ENCODE measurements at places on chromosomes 2 and 18.

GRCh38 chr2:231184319-231184718 lies 14.1 kb upstream of the ARMC9 start:
- no peak for DNase-seq

GRCh38 chr2:108029496-108029895 lies 43.2 kb downstream of the SLC5A7 start:
- DNase-seq: no peak

DNA sequence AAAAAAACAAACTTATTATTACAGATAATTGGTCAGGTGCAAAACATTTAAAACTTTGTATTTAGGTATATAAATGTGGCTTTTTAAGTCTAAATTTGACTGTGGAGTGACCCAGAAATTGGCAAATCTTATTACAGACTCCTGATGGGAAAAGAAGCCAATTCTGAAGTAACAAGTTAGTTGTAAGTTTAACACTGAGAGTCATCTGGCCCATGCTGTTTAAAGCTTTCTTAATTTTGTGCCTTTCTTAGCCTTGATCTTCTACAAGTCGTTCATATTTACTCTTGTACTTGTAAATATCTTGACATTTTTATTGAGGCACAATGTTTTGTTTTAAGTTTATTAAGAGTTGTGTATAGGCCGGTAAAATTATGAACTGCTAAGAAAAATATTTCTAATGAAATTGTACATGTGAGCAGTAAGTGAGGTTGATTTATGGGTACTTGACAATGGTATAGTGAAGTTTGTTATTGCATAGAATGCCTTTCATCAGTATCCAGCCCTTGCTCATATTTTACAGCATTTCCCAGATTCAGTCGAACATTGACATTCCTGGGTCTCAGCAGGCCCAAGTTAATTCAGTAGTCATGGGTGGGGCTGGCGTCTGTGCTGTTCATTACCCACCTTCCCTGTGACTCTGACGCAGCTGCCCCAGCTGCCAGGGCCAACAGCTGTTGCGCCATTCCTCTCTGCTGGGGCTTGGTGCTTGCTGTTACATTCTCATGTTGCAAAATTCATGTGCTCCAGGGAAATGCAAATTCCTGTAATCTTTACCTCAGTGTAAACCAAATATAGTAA lies 121.4 kb downstream of the ZNF236 start:
- no peak for DNase-seq

DNA sequence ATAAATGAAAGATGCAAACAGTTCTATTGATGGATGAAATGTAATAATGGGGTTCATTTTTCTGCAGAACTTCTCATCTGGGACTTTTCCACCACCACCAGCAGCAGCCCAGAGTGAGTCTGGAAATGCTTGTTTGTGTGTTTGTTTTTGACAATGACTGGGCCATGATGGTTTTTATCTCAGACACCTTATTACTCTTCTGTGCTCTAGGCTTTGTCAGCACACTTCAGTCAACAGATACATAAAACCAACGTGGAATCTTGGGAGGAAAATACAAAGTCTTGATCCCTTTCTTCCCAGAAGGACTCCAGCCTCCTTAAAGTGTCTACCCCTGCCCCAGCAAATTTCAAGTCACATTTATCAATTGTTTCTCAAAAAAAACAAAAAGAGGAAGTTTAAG lies 134.0 kb downstream of the MREG start:
- DNase-seq: no peak

DNA sequence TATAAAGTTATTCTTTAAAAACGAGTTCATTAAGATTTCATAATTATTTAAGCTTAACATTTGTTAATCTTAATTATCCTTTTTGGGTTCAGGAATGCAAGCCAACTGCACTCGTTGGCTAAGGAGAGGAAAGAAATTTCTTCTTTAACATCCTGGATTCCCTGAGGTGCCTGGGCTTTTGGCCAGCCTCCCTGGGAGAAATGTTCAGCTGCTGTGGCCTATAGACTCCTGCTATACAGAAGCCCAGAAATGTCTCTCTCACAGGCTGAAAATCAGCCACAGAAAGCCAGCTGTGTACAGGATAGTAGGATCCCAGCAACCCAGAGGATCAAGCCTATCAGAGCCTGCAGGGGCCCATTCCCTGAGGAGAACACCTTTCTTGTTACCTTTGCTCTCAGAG lies 430.3 kb downstream of the XIRP2 start:
- no peak for DNase-seq

GRCh38 chr2:161571051-161571429 lies 53.2 kb upstream of the SLC4A10 start:
- no peak for DNase-seq

GRCh38 chr2:219461047-219461514 lies 26.4 kb downstream of the SPEG start:
- DNase-seq: no peak

DNA sequence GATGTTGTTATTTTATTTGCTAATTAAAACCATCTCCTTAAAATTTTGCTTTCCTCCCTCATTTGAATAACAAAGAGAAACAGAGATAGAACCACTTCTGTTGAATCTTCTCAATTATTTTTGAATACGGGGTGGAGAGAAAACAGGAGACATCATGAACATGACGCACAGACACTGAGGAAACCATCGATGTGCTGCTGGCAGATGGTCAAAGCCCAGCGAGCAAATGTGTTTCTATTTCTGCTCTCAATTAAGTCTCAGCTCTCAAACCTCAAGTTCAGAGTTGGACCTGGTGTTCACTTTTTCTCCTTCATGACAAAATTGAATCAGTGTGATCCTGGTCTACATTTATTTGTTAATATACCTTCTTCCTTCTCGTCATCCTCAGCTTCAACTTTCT lies 36.1 kb upstream of the TWIST2 start:
- no peak for DNase-seq

DNA sequence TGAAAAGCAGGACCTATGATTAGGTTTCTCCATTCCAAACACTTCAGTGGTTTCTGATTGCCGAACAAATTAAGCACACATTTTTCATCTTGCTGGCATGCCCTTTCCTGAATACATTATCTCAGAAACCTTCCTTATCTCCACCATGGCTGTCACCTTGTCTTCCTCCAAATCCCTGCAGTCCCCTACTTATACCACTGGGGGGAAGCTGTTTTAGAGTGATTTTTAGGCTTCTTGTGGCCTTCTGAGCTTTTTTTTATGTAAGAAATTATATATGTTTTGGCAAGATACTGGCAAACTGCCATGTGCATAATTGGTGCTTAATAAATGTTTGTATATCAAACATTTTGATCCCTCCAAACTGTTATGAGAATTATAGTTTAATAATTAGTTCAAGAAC lies 229.2 kb downstream of the MYT1L start:
- DNase-seq: no peak

GRCh38 chr18:79816981-79817606 lies 19.4 kb downstream of the KCNG2 start:
- no peak for DNase-seq

DNA sequence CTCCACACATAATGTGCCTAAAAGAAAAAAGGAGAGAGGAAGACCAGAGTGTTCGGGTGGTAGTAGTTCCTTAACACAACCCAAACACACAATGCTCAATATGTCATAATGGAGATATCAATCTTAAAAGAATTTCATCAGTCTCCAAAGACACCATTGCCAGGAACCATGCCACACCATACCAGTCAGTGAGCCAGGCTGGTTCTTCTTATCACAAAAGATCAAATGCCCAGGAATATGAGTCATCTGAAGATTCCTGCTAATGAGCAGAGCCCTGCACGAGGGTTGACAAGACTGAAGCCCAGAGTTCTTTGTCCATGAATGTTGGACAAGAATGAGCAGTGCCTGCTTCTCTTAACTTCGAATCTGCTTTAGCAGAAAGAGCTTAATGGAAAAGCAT lies 262.3 kb downstream of the ZNF516 start:
- DNase-seq: no peak

DNA sequence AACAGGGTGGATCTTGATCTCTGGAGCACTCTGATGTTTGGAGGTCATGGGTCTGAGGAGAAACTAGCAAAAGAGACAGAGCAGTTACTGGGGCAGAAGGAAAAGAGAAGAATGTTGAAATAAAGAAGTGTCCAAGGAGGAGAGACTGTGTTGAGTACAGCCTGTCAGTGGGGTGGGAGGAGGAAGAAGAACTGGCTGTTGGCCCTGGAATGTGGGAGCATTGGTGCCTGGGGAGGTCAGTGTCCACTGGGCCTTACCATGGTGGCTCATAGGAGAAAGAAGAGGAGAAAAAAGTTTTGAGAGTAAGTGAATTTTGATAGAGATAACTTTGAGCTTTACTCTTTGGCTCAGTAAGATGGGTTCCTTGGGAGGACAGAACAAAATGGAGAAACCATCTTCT lies 499.0 kb downstream of the TXNL1 start:
- DNase-seq: no peak

DNA sequence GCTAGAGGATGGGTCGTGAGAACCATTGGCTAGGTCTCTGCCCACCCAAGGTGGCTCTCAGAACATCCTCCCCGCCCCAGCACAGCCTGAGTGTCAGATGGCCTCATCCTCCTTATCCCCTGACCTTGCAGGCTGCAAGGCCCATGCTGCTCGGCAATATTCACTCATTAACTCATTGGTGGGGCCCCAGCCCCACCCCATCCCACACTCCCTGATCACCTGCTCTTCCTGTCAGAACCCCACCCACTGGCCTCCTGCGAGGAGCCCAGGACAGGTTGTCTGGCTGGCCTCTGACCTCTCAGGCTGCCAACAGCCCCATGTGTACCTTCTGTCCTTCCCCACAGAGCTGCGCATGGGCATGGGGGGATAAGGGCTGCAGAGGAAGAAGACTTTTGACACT lies 5.3 kb downstream of the ADCY3 start:
- no peak for DNase-seq

GRCh38 chr2:105895990-105896764 lies 151.5 kb downstream of the NCK2 start:
- no peak for DNase-seq

DNA sequence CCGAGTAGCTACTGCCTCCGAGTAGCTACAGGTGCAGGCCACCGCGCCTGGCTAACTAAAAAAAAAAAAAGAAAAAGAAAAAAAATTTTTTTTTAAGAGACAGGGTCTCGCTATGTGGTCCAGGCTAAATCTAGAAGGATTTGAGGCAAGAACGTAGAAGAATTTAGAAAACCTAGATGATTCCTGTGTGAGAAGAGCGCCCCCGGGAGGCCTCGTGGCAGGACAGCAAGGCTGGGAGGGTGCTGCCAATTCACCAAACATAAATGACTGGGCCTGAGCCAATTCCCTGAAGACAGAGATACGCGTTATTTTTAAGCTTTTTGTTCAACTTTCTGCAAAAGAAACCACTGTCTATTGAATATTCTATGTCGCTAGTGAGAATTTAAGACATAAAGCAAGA lies 90.1 kb upstream of the TGFA start:
- no peak for DNase-seq

- no peak for DNase-seq
These were observed 51.4 kb upstream of the TRIB2 start for GRCh38 chr2:12665334-12665733.

GRCh38 chr2:10059552-10060335 lies 16.4 kb downstream of the KLF11 start:
- no peak for DNase-seq

DNA sequence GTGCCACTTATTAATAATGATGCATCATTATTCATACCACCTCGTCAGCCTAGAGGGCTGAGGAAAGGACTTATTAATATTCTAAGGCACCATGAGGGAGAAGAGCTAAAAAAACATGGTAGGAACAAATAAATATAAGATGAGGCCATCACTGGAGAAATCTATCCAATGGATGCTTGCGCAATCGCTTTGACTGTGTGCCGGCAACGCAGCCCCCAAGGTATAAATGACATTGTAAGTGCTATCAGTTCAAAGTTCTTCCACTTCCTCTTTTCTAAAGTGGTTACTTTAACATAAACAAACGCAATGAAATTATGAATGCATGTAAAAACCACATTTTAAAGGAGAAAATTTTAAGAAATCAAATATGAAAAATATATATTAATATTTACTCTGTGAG lies 164.6 kb downstream of the EIPR1 start:
- DNase-seq: no peak

DNA sequence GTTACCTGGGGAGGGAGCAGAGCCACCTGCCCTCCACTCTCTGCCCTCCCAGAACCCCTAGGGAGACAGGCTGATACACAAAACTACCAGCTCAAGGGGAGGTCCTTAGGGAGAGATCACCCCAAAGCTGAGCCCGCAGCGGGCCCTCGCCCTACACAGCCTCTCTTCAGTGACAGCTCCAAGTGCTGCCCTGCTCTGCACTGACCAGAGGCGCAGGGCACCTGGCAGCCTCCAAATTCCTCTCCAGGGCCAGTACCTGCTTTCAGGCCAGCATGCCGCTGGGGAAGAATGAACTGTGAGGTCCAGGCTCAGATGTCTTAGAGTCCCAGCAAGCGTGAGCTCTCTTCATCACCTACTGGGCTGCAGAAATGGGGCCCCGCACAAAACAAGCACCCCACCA lies 11.3 kb upstream of the SH3BP4 start:
- DNase-seq: no peak

- DNase-seq: no peak
These were observed 1337.0 kb upstream of the FAM98A start for GRCh38 chr2:34936089-34936488.

- DNase-seq: no peak
These were observed 20.4 kb downstream of the SERPINB7 start for GRCh38 chr18:63795606-63796005.

DNA sequence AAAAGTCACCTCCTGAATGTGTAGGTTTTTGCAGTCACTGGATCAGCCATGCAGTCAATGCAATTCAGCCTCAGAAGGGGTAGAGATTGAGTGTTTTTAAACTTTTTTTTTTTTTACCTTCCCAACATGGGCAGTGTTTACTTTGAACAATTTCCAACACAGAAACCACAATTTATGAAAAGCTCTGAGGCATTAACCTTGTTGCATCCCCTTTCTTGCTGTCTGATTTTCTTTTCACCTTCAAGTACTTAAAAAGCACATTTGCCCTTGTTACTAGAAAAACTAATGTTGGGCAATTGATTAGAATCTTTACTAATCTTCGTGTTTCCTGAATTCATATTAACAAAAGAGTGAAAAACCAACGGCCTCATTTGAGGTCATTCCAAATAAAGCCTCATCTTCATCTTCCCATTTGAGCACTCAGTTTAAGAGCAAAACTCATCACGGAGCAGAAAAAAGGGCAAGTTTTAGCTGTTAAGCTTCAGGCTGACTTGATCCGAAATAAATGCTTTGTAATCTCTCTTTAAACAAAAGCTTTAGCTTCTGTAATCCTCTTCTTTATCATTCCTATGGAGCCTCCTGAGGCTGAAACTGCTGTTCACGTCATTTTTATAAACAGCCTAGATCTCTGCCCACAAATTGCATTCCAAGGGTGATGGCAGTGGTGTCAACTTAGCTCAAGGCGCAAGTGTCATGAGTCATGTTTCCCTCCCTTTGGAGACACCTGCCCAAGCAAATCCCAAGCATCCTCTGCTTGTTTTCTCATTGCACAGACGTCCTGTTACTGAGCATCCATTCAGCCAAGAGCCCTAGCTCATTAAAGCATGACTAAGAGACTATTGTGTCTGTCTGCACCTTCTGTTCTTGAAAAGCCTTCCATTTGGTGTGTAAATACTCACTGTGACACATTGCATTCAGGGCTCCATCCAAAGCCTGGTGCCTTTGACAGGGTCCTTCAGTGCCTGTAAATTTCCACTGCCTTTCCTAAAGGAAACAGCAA lies 107.7 kb downstream of the HNMT start:
- DNase-seq: no peak

GRCh38 chr2:200782251-200782650 lies 29.5 kb upstream of the BZW1 start:
- DNase-seq: no peak

- DNase-seq: no peak
These were observed 13.3 kb downstream of the TMEM177 start for GRCh38 chr2:119692310-119692709.
